Lower lobe of right lung (tissue), 2 donors: ENCODE measurements at places on chromosomes 7 and 10. TPM values are rescaled to one million over a fixed set of nuclear protein-coding genes. Genes with fewer than 3 reads are reported as not detected.

DNA sequence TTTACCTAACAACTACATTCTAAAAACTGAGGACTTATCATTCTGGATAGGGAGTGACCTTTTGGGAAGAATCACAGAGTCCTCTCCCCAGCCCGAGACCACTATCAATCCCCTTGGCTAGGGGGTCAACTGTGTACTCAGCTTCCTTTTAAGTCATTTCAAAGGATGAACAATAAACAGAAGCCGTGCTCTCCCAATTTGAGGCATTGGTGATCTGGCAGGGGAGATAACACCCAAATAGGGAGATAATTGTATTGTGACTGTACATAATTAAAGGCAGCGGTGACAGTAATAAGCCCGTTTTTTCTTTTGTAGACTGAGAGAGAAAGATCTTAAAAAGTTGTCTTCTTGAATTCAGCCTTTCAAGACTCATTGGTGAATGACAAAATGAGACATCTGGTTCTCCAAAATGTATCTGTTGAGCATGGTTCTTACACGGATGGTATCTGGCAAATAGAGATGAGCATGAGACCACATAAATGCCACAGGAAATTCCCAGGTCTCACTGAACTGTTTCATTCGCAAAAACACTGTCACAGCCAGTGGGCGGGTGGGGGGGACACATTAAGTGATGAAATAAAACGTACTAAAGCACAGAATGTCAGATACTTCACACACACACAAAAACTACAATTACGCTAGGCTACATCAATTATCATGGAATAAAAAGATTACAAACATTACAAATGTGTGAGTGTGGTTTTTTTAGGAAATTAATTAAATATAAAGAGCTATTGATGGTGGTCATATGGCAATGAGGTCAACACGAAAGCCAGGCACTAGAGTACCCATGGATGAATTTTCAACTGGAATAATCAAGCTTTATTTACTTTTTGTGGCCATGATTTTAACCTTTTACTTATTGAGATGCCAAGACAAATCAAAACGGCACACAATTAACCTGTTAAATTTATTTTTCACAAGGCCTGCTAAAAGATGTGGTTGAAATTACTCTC lies 108.4 kb downstream of the HIPK2 start:
- H3K36me3 ChIP-seq = no peaks in the 10 kb centered on the region
- H3K27ac ChIP-seq = no peak overlapping the region
- H3K27me3 ChIP-seq = no peaks in the 10 kb centered on the region
- H3K4me1 ChIP-seq = peaks cover 5% of the 10 kb centered on the region
- DNase-seq = no peak

- no peaks in the 10 kb centered on the region for H3K4me1 ChIP-seq
- no peak overlapping the region for H3K27ac ChIP-seq
- no peaks in the 10 kb centered on the region for H3K36me3 ChIP-seq
- H3K4me3 ChIP-seq = no peak overlapping the region
These were observed 72.1 kb upstream of the STARD3NL start for GRCh38 chr7:38105874-38106483.

GRCh38 chr10:73881221-73881919 lies 7.0 kb upstream of the CAMK2G start:
- no peak for DNase-seq
- no peak overlapping the region for H3K4me3 ChIP-seq
- H3K4me1 ChIP-seq = peaks cover 19% of the 10 kb centered on the region
- H3K27ac ChIP-seq = no peak overlapping the region
- no peaks in the 10 kb centered on the region for H3K36me3 ChIP-seq
- no peaks in the 10 kb centered on the region for H3K27me3 ChIP-seq

DNA sequence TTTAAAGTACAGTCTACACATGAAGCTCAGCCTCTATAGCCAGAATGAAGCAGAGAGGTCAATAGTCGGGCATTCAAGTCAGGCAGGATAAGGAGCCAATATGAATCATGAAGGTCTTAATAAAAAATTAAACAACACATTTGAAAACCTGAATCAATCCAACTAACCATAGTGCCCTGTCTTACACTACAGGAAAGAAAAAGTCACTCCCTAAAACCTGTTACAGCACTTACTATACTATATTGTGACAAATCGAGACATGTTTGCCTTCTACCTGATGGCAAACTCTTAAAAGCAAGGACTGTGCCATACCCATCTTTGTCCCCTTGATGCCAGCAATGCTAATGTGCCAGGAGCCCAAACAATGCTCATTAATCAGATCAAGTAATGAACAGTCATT lies 117.6 kb downstream of the HTR7 start:
- H3K27me3 ChIP-seq = no peaks in the 10 kb centered on the region
- no peak overlapping the region for H3K4me3 ChIP-seq
- no peaks in the 10 kb centered on the region for H3K4me1 ChIP-seq

DNA sequence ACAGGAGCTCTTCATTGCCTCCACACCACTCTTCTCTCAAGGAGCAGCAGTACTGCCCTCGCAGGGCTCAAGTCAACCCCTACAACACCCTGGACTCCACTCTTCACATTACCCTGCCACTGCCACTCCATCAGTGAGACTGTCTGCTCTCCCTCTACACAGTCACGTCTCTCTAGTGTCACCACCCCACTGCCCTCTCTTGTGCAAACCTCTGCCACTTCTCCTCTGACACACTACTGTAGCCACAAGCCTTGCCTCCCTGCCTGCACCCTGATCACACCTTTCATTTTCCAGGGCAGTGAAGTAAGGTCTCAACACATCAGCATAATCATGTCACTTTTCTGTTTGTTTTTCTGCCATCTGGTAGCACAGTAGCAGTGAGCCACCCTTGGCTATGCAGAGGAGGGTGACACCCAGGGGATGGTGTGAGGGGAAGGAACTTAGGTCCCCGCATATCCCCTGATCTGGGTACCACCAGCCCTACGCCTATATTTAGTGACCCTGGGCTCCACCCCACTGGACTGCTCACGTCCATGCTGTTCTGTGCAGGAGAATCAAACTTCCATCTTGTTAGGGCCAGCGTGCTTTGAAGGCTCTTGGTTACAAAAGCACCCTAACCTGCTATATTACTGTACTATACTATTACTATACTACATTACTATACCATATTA lies 1.6 kb downstream of the C10orf143 start:
- H3K27ac ChIP-seq = no peak overlapping the region
- peak overlapping the region; percentile 75 for H3K4me3 ChIP-seq
- H3K4me1 ChIP-seq = peaks cover 26% of the 10 kb centered on the region
- no peaks in the 10 kb centered on the region for H3K36me3 ChIP-seq
- no peaks in the 10 kb centered on the region for H3K27me3 ChIP-seq

DNA sequence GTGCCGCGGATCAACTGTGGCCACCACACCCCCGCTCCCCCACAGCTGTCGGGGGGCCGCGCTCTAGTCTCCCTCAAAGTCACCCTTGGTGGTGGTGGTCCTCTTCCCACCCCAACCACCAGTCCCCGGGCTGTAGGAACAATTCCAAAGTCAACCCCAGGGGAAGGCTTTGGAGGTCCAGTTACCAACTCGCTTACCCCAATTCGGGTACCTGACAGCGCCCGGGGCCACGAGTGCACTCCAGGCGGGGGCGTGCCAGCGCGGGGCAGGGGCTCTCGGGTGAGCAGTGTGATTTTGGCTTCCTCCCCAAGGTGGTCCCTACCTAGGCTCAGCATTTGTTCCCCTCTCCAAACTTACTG lies 584 bp upstream of the ZMIZ1 start:
- peak overlapping the region; percentile 95 for H3K27ac ChIP-seq
- peaks cover 36% of the 10 kb centered on the region for H3K4me1 ChIP-seq
- H3K4me3 ChIP-seq = peak overlapping the region; percentile 86
- no peak for DNase-seq

DNA sequence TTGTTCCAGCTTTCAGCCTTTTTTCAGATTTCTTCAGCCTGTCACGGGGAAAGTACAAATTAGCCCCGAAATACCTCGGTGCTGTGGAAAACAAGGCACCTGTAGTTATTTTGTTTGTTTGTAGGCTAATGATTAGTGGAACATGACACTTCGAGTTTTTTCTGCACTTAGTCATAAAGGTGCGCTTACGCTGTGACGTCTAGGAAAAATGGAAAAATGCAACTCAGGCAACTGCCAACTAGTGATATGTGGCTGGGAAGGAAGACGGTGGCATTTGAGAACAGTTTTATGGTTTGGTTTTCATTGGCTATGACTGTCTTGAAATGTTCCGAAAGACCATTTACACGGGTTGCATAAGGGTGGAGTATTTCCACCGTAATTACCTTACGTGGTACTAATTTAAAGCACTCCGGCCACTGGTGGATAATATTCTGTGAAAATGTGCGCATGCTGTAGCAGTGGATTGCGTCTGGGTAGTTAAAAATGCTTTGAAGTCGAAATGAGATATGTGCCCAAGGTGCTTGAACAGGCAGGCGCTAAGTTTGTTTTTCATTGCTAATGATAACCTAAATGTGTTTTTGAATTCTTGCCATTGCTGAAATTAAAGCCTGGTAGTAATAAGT lies 94.5 kb upstream of the CELF2 start:
- peak overlapping the region; percentile 12 for H3K4me3 ChIP-seq
- H3K27ac ChIP-seq = peak overlapping the region; percentile 61
- peaks cover 4% of the 10 kb centered on the region for H3K4me1 ChIP-seq
- no peaks in the 10 kb centered on the region for H3K27me3 ChIP-seq
- H3K36me3 ChIP-seq = no peaks in the 10 kb centered on the region
- DNase-seq = no peak

- H3K27me3 ChIP-seq = peaks cover 14% of the 10 kb centered on the region
- DNase-seq = no peak
- H3K36me3 ChIP-seq = no peaks in the 10 kb centered on the region
- no peaks in the 10 kb centered on the region for H3K4me1 ChIP-seq
These were observed 586 bp upstream of the AOC1 start for GRCh38 chr7:150851492-150852370.

DNA sequence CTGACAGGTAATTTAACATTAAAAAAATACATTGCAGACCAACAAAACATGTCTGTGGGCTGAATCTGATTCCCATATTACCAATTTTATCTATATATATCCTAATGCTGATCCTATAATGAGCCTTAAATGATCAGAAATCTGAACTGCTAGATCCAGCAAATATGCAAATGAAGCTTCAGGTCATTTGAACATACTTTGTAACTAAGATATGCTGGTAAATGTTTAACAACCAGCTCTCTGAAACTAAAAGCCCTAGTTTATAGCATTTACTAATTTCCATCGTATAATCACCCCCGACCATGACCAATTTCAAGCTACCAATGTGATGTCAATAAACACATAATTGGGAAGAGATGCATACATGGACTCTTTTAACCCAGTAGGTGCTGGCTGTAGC lies 42.1 kb downstream of the PANK1 start:
- H3K36me3 ChIP-seq = no peaks in the 10 kb centered on the region
- H3K4me3 ChIP-seq = no peak overlapping the region
- no peaks in the 10 kb centered on the region for H3K4me1 ChIP-seq
- DNase-seq = no peak
- no peaks in the 10 kb centered on the region for H3K27me3 ChIP-seq

DNA sequence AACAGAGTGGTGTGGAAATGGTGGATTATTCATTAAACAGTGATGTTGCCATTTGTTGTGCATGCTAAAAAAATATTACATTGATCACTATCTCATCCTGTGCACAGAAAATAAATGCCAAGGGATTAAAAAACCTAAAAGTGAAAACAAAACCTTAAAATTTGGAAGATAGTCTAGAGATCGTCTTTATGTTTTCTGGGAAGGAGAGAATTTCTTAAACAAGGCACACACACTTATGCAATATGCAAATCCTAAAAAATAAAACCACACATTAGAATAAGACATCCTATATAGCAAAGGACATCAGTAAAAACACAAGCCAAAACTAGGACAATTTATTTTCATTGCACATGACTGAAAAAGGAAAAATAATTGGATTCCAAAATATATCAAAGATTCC lies 54.5 kb downstream of the MACC1 start:
- no peaks in the 10 kb centered on the region for H3K27me3 ChIP-seq
- no peak overlapping the region for H3K27ac ChIP-seq
- DNase-seq = no peak
- no peaks in the 10 kb centered on the region for H3K36me3 ChIP-seq

GRCh38 chr7:77188731-77189437 lies 10.7 kb downstream of the FGL2 start:
- H3K4me1 ChIP-seq = peaks cover 16% of the 10 kb centered on the region
- H3K27me3 ChIP-seq = no peaks in the 10 kb centered on the region
- H3K27ac ChIP-seq = no peak overlapping the region
- no peak for DNase-seq
- no peak overlapping the region for H3K4me3 ChIP-seq

GRCh38 chr7:28124413-28124812 lies 56.2 kb downstream of the JAZF1 start:
- H3K4me1 ChIP-seq = peaks cover 5% of the 10 kb centered on the region
- H3K27me3 ChIP-seq = no peaks in the 10 kb centered on the region
- H3K27ac ChIP-seq = no peak overlapping the region
- H3K4me3 ChIP-seq = no peak overlapping the region

- H3K36me3 ChIP-seq = no peaks in the 10 kb centered on the region
- no peak overlapping the region for H3K27ac ChIP-seq
- H3K4me3 ChIP-seq = no peak overlapping the region
- H3K27me3 ChIP-seq = no peaks in the 10 kb centered on the region
- H3K4me1 ChIP-seq = peaks cover 41% of the 10 kb centered on the region
These were observed 1.4 kb upstream of the SH3PXD2A start for GRCh38 chr10:103856797-103857170.

DNA sequence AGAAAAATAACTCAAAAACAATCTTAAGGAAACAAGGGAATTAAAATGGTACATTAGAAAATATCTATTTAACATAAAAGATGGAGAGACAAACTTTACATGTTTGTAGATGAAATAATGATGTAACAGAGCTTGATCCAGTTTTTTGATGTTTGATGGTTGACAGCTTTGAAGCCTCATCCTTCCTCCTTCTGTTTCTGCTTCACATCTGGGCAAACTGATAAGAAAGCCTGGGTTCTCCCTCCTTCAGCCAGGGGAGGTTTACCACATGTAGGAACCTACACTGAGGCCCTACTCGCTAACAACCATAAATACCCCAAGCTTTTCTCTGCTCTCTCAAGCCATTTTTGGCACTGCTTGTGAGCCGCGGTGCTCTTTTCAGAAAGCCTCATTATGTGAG lies 82.8 kb upstream of the ZNF32 start:
- no peak overlapping the region for H3K4me3 ChIP-seq
- H3K27ac ChIP-seq = no peak overlapping the region
- no peaks in the 10 kb centered on the region for H3K36me3 ChIP-seq
- H3K4me1 ChIP-seq = no peaks in the 10 kb centered on the region
- no peak for DNase-seq
- H3K27me3 ChIP-seq = no peaks in the 10 kb centered on the region

DNA sequence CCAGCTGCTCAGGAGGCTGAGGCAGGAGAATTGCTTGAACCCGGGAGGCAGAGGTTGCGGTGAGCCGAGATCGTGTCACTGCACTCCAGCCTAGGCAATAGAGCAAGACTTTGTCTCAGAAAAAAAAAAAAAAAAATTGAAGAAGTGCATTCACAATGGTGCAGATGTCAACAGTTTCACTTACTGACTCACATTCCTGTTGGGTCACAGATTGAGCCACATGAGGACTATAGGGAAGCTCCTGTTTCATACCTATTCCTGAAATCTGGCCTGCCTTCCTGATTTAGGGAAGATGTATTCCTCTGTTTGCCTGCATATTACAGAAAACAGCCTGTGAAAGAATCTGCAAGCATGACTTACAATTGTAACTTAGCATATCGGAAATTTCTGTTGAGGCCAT lies 78.2 kb downstream of the AKR1C4 start:
- no peak overlapping the region for H3K27ac ChIP-seq
- H3K4me1 ChIP-seq = no peaks in the 10 kb centered on the region
- no peak for DNase-seq
- H3K27me3 ChIP-seq = no peaks in the 10 kb centered on the region
- no peaks in the 10 kb centered on the region for H3K36me3 ChIP-seq
- H3K4me3 ChIP-seq = no peak overlapping the region

The ERVW-1 gene
- not detected for total RNA-seq

The EBLN1 gene
- total RNA-seq = not detected
